ENCODE measurements at places on chromosomes 4 and X.

DNA sequence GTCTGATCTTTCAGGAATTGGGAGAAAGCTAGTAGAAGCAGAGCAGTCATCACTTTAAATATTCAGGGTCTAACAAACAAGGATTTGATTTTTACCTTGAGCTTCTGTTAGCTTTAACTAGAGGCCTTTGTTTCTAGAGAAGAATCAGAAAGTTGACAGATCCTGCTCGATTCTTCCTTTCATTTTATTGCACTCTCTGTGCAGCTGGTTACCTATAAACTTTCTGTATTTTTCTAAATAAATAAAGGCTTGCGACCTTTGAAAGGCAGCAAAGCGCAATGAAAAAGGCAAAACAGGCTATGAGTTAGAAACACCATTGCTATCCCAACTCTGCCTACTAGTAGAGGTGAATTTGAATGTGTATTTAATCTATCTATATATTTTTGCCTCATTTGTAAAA, 101.4 kb upstream of the NPY2R start:
- no peak for DNase-seq

GRCh38 chr4:140183270-140183669, 29.3 kb upstream of the MAML3 start:
- DNase-seq = no peak

- no peak for DNase-seq
Measured at GRCh38 chr4:110492522-110492921, 16.6 kb downstream of the ENPEP start.

- no peak for DNase-seq
Measured at GRCh38 chr4:110124711-110125110, 73.7 kb downstream of the ELOVL6 start.

DNA sequence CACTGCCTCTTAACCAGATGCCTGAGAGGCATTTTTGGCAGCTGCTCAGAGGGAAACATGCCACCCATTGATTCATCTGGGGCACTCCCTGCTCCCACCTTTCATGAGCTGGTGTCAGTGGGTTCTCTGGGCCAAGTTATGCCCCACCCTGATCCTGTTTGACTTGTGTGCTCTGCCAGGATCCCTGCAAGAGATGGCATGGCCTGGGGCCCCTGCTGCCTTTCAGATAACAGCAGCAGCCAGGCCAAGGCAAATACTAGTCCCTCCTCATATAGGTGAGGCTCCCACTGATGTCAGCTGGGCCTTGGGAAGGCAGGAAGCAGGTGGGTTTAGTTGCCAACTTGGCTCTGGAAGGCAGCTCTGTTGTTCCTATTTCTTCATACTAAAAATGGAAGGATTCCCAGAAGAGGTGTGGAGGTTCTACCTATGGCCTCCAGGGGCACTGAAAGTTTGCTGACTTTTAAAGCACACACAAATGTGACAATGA, 192.9 kb upstream of the RBPJ start:
- no peak for DNase-seq

GRCh38 chrX:24198101-24198500, 48.6 kb downstream of the ZFX start:
- no peak for DNase-seq

- DNase-seq = peak; percentile 39
Measured at GRCh38 chr4:931194-931959, 739 bp downstream of the GAK start.

DNA sequence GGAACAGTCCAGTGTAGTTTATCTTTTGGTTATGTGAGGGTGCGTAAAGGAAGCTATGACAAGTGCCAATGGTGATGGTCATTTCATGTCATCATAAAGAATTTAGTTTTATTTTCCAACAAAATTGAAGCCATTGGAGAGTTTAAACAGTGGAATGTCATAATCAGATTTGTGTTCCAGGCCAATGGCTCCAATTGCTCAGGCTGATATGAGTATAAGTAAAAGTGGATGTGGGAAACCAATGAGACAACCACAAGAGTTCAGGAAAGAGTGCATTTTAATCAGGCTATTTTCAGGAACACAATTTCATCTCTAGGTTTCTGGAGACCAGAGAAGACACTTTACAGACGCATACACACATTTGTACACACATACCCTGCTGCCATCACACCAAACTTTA, 20.7 kb downstream of the SPANXC start:
- DNase-seq = no peak

- DNase-seq = no peak
Measured at GRCh38 chr4:11011249-11011648, 326.7 kb upstream of the CLNK start.

- no peak for DNase-seq
Measured at GRCh38 chrX:30230395-30230794, at the start of gene MAGEB3. MAGEB3 (plus strand) TSS chrX:30230657; CDS start chrX:30235925, 5,268 bp downstream.

GRCh38 chr4:148065075-148065474, 333.2 kb downstream of the ARHGAP10 start:
- DNase-seq = peak; percentile 86

GRCh38 chr4:170698334-170698733, 608.6 kb upstream of the AADAT start:
- no peak for DNase-seq

DNA sequence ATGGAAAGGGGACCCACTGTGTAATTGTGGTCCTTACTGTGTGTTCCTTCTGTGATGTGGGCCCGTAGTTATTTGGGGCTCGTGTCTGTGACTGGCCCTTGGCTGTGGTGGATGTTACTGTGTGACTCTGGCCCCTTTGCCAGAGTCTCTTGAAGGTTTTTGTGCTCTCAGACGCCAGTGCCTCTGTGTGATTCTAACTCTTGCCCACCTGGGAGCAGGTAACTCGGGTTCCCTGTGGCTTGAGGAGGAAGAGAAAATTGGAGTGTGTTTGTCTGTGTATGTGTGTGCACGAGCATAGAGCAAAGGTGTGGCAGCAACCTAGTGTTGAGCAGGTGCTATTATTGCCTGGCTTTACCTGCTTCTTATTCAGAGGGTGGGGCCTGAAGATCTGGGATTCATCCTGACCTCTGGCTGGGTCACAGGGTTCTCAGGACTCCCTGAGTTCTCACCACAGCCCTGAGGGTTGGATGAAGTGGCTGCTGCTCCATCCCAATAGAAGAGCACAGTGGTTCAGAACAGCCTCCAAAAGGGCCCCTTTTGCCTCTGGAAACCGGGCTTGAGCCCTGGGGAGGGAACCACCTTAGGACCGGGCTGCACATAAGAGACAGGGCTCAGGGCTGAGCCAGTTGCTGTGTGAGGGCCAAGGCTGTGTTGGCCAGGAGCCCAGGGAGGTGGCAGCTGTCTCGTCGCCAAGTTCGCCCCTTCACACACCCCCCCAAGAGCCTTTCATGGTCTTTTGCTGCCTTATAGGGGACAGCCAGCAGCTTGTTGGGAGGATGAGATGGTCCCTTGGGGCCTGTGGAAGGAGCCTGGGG, 1.3 kb downstream of the RBM10 start:
- no peak for DNase-seq

GRCh38 chr4:103887191-103887590, 167.4 kb upstream of the TACR3 start:
- no peak for DNase-seq

GRCh38 chr4:134518574-134519217, 317.1 kb upstream of the PABPC4L start:
- DNase-seq = no peak

DNA sequence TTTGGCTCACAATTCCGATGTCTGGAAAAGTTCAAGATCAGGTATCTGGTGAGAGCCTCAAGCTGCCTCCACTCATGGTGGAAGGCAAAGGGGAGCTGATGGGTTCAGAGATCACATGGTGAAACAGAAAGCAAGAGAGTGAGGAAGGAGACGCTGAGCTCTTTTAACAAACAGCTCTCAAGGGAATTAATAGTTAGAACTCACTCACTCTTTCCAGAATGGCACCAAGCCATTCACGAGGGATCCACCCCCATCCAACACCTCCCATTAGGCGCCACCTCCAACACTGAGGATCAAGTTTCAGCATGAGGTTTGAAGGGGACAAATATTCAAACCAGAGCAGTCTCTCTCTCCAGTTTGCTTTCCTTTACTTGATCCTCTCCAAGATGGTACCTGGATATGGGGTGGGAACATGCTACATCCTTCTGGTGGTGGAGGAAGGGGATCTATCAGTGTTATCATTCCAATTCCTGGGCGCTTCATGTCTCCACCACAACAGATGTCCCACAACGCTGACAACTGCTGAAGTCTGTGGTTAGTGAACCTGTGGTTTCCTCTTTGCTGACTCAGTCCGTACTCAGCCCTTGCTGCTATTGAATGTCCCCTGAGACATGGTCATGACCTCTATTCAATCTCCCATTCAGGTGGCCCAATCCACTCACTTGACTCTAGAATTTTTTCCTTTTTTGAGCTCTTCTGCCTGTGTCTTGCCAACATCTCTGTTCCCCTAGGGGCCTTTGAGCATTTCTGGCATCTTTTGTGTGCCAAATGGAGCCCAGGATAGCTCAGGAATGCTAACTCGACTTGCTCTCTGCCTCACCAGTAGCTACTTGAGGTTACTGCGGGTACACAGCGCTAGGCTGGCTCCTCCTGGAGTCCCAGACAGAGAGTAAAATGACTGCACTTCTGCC, 395.2 kb downstream of the MID1IP1 start:
- peak; percentile 28 for DNase-seq

DNA sequence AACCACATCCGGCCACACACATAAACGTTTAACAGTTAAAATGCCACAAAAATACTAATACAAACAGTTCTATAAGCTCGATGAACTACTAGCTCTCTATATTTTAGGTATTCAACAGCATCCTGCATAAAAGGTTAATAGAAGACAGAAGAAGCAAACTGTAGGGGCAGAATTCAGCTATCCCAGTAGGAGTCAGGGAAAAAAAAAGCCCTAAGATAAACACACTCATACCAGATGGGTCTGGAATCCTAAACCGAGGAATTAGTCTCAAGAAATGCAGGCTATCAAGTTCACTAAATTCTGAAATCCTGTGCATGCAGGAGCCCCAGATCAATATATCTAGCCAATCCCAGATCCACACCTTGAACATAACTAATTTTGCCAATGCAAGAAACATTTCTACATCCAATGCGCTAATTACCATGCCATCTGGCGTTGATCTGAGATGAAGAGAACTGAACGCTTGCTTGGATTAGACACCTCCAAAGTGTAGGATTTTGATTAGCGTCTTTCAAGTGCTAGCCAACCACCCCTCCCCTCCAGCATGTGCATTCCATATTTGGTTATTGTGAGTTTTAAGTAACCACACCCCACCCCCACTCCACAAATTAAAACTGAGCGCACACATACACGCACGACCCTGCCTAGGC, 512.2 kb upstream of the INTU start:
- no peak for DNase-seq

DNA sequence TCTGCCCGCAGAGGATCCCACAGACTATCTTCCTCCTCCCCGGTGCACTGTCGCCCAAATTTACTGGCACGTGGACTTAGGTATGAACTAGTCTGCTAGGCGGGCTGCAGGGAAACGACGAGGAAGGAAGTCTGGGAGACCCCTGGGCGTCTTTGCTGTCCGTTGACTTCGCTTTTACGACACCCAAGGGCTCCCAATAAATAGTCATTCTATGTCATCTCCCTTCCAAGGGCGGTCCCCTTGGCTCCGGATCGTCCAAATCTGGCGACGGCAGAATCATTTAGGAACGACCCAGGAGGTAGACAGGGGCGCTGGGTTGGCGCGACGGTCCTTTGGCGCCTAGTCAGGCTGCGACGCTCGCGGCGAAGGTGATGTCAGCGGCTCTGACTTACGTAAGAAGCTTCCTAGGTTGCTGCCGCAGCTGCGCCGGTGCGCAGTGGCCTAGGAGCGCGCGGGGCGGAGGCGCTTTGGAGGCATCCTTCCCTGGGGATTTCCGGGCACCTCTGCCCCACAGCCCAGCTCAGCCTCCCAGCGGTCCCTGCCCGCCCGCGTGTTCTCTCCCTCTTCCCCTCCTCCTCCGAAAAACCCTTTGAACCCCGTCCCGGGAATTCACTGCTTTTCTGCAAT, 2.2 kb downstream of the NHS start:
- DNase-seq = no peak

GRCh38 chr4:7423801-7424552, 10.8 kb downstream of the PSAPL1 start:
- DNase-seq = no peak

DNA sequence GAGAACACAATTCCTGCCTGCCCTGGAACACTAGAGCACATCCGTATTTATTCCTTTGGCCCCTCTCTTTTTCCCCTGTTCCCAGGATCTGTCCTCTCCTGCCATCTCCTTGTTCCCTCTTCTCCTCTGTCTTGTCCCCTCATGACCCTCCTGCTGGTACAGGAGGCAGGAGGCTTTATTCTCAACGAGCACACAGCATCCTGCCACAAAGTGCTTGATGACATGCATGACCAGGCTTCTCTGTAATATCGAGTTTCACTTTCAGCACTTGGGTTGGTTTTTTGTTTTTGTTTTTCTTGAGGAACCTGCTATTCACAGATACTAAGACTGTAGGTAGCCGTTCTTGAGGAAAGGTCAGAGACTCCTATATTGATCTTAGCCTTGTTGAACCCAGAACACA, 35.3 kb downstream of the NALF2 start:
- DNase-seq = no peak

DNA sequence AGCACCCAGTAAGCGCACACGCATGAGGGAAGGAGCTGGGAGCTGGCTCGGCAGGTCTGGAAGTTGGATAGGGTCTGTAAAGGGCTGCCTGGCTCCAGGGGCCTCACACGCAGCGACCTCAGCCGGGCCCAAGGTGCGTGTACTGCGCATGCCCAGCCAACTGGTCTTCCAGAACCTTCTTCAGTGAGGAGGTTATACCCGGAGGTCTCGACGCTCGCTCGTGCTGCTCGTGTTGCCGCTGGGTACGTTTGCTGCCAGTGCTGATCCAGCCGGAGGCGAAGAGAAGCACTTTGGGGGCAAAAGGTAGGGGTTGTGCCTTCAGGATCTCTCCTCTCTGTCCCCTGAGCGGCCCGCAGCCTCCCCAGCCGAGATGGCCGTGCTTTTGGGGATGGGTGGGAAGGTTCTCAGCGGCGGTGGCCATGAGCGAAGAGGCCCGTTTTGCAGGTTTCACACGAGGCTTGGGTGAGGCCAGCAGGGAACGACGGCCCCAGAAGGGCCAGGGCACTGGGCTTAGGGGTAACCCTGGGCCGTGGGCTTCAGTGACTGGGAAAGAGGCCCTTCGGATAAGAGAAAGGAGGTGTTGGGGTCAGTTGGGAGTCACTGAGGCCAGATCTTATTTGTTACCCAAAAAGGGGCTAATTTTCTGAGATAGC, 3.8 kb upstream of the CXCL9 start:
- DNase-seq = no peak

DNA sequence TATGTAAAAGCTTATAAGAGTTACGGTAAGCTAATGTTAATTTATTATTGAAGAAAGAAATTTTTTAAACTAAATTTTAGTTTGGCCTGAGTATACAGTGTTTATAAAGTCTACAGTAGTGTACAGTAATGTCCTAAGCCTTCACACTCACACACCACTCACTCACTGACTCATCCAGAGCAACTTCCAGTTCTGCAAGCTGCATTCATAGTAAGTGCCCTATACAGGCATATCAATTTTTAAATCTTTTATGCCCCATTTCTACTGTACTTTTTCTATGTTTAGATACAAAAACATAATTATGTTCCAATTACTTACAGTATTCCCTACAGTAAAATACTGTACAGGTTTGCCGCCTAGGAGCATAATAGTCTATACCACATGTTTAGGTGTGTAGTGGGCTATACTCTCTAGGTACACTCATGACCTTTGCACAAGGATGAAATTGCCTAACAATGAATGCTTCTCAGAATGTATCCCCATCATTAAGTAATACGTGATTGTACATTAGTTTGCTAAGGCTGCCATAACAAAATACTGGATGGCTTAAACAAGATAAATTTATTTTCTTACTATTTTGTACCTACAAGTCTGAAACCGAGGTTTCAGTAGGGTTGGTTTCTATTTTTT, 333.8 kb upstream of the PCDH7 start:
- DNase-seq = no peak

GRCh38 chrX:129831091-129831885, 12.4 kb downstream of the ZDHHC9 start:
- no peak for DNase-seq

All from GM04503 (cell line).